ENCODE measurements at places on chromosomes 6 and 20.

DNA sequence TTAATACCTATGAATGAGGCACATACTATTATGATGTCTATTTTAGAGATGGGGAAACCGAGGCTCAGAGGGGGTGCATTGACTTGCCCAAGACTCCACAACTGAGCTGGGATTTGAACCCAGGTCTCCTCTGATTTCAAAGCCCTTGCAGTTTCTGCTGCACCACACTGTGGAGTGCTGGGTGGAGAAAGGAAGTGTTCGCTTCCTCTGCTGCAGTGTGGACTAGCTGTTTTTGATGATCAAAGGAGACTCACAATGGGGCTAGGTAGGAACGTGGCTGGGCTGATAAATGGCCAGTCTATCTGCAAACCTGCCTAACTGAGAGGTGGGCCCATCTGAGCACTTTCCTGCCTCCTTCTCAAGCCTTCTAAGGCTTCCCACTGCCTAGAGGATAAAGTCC is 87.2 kb downstream of the CD40 start:
- no peak for DNase-seq

- DNase-seq = no peak
These were observed 15.6 kb upstream of the MATN4 start for GRCh38 chr20:45323731-45324130.

GRCh38 chr20:61746781-61747180 is 318.9 kb downstream of the TAF4 start:
- no peak for DNase-seq

- DNase-seq = no peak
These were observed 50.4 kb downstream of the PRND start for GRCh38 chr20:4772132-4772531.

- no peak for DNase-seq
These were observed 45.2 kb downstream of the THEMIS start for GRCh38 chr6:127855542-127856159.

GRCh38 chr20:3744806-3745685 is 12.6 kb downstream of the HSPA12B start:
- peak; percentile 57 for DNase-seq

- DNase-seq = no peak
These were observed 25.3 kb upstream of the GPR63 start for GRCh38 chr6:96862560-96862959.

- DNase-seq = no peak
These were observed 191.3 kb downstream of the OR2B2 start for GRCh38 chr6:27720607-27721580.

- no peak for DNase-seq
These were observed 773 bp upstream of the EPB41L2 start for GRCh38 chr6:131063764-131064272.

- no peak for DNase-seq
These were observed 84.2 kb upstream of the ARMC2 start for GRCh38 chr6:108763931-108764579.

- DNase-seq = peak; percentile 17
These were observed 1.3 kb downstream of the HIVEP2 start for GRCh38 chr6:142943711-142944123.

DNA sequence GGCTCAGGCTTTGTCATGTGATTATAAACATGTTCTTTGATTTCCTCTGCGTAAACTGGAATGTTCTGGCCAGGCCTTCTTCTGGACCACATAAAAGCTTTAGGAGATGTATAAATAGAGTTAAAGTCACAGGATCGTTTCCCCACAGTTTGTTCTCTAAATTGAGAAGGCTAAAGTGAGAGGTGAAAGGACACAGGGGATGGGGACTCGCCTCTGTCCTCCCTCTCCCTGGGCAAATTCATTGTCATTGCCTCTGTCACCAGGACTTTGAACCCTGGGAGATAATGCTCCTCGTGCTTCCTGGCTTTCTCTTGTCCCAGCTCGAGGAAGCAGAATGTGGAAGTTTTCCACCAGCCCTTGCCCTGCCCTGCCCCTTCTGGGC is 20.3 kb upstream of the ZFAND3 start:
- DNase-seq = no peak

DNA sequence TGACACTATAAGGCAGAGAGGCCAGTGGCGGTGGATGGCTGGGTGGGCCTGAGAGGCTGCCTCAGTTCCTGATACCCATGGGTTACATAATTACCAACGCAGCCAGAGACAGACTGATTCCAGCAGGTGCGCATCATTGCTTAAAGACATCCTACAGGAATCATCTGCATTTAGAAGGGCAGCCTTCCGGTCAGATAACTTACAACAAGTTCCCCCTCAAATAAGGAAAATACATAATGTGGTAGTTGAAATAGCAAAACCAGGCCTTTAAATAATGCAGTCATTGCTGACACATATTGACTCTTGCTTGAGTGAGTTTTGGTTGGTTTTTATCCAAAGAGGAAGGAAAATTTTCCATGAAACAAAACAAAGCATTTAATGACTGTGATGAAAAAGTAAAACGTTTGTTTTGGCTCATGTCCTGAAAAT is 81.9 kb downstream of the SIM1 start:
- DNase-seq = no peak
